ENCODE measurements at places on chromosomes 1 and 21. TPM values are rescaled to one million over a fixed set of nuclear protein-coding genes. Genes with fewer than 3 reads are reported as not detected.
A peak's percentile ranks its signal among the peaks of the same experiment; 100 is the strongest.

DNA sequence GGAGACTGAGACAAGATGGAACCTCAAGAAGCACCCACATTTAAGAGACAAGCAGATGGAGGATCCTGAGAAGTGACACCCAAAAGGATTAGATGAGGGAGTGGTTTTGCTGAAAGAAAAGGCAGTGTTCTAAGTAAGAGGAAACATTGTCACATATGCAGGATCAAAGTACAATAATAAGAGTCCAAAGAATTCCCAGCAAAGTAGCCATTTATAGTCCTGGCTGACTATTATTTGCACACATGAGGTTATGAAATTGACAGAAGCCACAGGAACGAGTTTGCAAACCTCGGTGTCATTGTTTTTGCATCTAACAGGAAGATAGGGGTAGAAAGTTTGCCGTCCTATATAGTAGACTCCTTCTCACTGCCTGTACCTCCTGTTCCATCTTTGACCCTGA lies 41.3 kb downstream of the CHRM3 start:
- DNase-seq, result no peak

GRCh38 chr1:4395676-4396075 lies 258.7 kb upstream of the AJAP1 start:
- no peak for DNase-seq

DNA sequence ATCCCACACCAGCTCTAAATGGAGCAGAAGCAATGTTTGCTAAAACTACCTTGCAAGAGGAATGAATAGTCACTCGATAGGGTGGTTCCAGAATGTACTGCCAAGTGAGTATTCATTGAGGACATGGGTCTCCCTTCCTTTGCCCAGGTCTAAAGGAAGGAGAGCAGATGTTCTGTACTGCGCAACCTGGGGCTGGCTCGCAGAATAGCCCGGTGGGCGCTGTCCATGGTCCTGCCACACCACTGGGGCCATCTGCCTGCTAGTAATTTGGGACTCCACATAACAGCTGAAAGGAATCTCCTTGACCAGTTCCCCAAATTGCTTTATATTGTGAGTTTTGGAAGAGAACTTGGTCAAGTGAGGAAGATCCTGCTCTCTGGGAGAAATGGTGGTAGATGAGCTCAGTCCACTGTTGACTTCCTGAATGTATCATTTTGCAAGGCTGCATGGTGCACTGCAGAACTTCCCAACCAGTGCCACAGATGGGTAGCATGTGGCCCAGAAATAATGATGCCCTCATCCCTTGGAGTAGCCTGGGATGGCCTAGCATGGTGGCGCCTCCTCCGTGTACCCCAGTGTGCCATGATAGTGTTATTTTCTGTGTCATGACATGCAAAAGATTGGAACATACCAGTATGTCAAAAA lies 5.7 kb downstream of the SLC6A17 start:
- DNase-seq, result no peak

DNA sequence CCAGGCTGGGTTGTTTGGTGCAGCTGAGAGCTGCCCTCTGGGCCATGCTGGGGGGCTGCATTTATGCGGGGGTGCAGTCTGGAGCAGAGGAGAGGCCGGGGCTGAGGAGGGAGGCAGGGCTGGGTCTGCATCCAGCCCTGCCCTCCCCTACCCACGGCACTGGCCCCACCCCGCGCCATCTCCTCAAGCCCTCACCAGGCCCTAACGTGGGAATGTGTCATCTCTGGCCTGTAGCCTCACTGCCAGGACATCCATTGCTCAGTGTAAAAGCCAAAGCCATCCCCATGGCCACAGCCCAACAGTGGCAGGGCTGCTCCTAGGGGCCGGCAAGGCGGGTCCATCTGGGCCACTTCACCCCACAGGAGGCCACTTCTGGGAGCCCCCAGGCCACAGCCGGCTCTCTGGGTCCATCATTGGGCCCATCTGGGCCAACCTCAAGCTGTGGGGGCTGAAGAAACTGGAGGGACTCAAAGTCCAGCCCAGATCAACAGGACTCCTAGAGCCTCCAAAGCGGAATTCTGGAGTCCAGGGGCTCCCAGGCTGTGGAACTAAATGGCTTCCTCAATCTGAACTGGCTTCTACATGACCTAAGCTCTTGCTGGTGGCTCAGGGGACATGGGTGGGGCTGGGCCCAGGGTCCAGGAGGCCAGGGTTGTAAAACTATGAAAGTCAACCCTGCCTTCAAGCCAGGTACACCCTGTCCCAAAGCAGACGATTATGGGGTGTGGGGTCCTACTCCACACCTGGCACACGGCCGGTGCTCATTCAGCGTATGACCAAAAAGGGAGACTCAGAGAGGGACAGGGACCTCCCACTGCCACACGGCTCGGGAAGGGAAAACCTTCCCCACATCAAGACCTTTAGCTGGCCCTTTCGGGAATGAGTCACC lies 32.6 kb downstream of the RUNX3 start:
- no peak for DNase-seq

GRCh38 chr1:114137497-114137896 lies 16.2 kb downstream of the SYT6 start:
- DNase-seq, result no peak

GRCh38 chr1:34529935-34530859 lies 224.7 kb upstream of the GJB5 start:
- DNase-seq, result no peak

- no peak for DNase-seq
Observed at GRCh38 chr1:26083208-26083607, 15.8 kb upstream of the TRIM63 start.

GRCh38 chr1:212689758-212690529 lies 9.7 kb downstream of the BATF3 start:
- DNase-seq, result no peak

DNA sequence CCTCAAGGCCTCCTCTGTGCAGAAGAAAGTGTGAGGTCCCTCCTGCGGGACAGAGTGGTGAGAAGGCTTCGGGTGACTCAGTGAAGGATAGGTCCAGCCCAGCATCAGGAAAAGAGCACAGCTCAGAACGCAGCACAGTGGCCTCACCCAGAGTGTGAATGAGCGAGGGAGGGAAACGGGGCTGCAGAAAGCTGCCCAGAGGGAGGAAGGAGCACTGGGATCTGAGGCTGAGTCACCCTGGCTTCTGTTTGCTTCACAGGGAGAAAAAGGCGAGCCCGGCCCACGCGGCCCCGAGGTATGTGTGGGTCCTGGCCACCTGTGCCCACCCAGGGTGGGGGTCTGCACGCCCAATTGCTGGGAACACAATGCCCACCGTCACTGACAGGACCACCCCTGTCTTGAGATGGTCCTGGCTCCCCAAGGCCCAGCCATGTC lies 24.3 kb downstream of the COL6A2 start:
- no peak for DNase-seq

DNA sequence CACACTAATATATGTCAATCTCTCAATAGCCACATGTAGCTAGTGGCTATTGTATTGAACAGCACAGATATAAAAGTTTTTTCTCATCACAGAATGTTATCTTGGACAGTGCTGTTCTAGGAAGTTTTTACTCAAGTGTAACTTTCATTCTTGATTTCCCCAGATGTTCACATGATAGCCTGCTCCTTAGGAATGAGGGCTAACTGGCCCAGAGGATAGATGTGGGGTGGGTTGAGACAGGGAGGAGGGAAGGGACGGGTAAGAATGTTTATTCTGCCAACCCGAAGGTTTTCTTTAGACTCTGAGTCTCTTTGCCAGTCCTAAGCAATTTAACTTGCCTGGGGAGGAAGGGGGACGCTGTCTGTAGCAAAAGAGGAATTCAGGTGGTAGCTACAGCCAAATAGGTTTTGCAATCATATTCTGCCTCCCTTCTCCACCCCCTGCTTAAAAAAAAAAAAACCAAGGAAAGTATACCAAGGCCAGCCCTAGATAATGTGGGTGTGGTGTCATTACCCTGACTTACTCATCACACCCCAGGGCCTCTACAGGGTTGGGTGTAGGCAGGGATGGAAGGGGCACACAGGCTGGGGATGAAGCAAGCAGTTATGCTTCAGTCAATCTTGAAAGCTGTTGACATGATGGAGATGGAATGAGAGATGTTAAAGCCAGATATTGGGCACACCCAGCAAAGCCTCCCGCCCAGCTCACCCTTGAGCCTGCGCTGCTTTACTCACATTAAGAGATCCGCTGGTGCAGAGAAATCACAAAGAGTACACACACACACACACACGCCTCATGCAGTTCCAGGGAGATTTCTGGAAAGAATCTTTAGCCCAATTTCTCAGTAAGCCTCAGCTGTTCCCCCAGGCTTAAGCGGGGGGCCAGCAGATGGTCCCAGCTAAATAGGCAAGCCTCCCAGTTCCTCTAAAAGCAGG lies 59.9 kb downstream of the PLXNA2 start:
- no peak for DNase-seq

DNA sequence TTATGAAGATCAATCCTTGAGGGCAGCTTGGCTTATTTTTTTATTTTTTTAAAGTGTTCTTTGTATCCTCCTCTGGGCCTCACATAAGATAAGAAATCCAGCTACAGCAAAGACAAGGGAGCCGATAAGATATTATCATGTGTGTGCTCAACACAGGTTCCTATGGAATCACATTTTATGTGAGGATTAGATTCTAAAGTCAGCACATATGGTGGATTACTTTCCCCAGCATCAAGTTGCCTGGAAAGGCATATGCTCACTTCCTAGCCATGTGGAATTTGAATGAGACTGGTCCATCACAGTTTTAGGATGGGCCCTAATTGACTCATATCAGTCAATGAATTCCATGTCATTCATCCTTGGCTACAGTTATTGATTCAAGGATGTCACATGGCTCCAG lies 456.9 kb upstream of the LRRC7 start:
- no peak for DNase-seq

DNA sequence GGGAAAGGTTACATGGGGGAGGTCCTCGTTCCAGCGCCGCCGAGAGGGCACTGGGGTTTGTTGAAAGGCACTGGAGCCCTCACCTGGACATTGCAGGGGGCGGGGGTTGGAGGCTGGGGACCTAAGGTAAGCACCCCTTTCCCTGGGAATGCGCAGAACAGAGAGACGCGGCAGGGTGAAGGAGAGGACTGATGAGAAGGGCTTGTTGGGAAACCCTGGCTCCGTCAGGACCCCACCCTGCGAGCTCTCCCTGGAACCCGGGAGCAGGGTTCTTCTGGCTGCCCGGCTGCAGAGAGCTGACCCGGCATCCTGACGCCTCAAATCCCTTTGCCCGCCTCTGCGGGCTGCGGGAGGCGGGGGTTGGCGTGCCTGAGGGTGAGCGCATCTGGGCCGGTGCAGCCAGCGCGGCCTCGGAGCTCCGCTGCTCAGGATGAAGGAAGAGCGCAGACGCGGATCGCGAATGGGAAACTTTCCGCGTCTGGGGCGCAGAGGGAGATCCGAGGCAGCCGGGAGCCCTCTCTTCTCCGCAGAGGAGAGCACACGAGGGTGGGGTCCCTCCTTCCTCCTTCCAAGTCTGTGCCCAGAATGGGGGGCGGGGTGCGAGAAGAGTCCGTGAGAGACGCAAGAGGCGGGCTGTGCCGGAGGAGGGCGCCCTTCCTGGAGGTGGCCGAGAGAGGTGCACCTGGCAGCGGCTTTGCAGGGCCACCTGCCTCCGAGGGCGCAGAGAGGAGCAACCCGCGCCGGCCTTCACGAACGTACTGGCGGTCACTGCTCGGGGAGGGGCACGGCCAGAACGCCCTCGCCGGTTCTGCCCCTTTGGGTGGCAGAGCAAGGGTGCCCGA lies 2.4 kb downstream of the IGSF21 start:
- DNase-seq, result peak; percentile 78

DNA sequence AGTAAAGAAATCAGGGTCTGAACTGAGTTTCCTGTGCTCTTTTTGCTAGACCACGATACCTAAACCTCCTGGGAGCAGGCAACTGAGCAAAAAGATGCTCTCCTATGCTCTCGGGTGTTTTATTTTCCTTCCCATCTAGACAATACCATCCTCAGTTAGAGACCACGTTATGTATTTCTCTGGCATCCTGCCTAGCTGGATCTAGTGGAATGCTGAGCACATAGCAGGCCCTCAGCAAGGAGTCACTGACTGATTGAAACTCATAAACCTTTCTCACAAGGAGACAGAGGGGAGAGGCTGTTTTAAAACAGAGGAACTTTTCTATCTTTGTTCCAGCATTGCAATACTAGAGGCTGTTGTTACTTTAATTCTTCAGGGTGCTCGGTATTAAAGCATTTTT lies 168.0 kb downstream of the CYYR1 start:
- no peak for DNase-seq

DNA sequence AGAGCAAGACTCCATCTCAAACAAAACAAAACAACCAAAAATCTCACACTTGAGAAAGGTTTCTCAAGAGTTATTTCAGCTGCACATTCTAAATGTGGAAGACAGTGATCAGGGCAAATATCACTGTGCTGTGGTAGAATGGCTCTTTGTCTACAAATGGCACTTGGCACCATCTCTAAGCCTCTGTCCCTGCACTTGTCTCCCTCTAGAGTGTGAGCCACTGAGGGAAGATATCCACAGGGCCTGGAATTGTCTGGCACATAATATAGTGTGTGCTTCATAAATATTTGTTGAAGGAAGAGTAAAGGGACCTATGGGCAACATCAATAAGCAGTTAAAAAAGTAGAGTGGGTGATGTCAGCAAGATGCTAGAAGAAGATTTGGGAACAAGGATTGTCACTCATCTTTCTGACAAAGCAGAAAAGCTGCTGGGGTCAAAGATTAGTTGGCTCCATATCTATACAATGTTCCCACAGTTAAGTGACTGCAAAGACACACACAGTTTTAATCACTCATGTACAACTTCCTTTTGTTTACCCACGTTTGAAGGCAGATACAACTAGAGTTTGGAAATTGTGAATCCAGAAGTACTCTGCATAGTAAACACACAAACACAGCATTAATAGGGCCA lies 19.1 kb downstream of the CD101 start:
- DNase-seq, result no peak

GPA33 gene
- 0.62 TPM for total RNA-seq

PLEKHG5 gene
- total RNA-seq, result 16.8 TPM

CRP gene
- total RNA-seq, result not detected

E2F2 gene
- 0.76 TPM for total RNA-seq

TMEM51 gene
- 4.7 TPM for total RNA-seq

ROR1 gene
- 8.4 TPM for total RNA-seq

AUNIP gene
- total RNA-seq, result not detected

NES gene
- 131 TPM for total RNA-seq

MORC3 gene
- 21.6 TPM for total RNA-seq
